ENCODE measurements at places on chromosomes 12 and 14.

DNA sequence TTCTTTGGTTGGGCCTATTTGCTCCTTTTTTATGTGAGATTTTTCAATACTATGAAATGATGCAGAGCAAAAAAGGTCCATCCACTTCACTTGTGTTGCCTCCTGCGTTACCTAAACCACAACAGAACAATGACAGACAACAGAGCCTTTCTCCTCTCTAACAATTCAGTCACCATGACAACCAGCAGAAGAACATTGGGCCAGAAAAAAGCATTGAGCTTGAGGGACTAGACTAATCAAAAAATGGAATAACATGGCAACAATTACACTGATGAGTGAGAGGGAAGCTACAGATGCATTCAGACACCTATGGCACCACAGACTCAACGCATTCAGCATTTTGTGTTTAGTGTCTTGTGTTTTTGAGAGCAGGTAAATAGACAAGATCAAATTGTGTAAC, 44.6 kb upstream of the PTCSC3 start:
- no peak for DNase-seq

DNA sequence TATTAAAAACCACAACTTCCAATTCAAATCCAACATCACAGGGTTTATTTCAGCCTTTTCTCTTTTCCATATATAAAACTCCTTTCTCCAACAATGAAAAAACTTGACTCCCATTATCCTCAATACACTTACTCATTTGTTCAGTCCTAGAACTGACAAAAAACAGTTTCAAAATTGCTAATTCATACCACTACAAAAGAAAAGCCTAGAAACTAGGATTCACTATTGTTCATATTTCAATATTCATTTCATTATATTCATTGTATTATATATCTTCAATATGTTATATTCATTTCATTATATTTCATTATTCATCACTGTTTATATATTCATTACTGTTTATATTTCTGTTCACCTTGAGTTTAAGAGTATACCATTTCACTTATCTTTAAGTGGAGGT, 85.8 kb downstream of the NUMB start:
- DNase-seq, result no peak

DNA sequence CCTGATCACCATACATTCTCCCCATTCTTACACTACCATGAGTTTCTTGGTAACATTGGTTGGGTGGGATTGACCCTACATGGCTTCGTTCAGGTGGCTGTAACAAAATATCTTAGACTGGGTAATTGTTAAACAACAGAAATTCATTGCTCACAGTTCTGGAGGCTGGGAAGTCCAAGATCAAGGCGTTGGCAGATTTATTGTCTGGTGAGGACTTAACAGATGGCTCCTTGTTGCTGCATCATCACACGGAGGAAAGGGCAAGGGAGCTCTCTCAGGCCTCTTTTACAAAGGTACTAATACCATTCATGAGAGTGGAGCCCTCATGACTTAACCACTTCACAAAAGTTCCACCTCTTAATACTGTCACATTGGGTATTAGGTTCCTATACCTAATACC, 116.7 kb upstream of the EGLN3 start:
- DNase-seq, result no peak

DNA sequence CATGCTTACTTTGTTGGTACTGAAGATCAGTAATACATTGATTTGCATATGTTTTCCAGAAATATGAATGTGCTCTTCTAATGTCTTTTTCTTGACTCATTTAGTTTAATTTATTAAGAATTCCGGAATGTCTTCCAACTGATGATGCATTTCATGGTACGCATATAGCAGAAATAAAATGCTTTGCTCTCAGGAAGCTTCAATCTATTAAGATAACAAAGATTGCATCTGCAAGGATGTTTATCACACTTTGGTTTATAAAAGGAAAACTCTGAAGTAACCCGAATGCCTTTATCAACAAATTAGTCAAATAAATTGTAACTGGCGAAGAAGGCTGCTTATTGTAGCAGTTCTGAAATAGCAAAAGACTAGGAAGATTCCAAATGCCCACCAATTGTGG, 166.4 kb upstream of the LMNTD1 start:
- DNase-seq, result no peak

DNA sequence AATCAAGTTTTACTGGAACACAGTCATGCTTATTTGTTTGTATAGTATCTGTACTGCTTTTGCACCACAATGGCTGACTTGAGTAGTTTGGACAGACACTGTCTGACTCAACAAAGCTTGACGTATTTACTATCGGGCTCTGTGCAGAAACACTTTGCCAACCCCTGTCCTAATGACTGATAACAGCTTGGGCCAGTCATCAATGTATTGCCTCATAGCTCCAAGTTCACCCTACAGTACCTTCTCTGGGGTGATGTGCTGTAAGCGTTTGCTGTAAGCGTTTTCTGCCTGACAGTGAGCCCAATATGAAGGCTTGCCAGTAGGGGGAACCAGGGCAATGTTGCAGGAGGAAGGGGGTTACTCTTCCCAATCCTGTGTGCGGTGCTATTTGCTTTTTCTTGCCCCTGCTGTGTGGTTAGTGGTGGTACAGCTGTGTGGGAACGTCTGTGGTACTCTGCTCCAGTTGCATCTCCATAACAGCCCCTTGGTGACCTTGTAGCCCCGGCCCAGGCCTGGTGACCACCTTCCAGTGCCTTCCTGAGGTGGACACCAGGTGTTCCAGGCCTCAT, 5.4 kb upstream of the CCDC177 start:
- peak; percentile 98 for DNase-seq

GRCh38 chr12:23423796-23424195, 525.7 kb downstream of the SOX5 start:
- no peak for DNase-seq

- no peak for DNase-seq
Measured at GRCh38 chr14:90671382-90672234, 144.6 kb downstream of the TTC7B start.

- DNase-seq, result no peak
Measured at GRCh38 chr12:117111386-117111785, 12.2 kb upstream of the TESC start.

DNA sequence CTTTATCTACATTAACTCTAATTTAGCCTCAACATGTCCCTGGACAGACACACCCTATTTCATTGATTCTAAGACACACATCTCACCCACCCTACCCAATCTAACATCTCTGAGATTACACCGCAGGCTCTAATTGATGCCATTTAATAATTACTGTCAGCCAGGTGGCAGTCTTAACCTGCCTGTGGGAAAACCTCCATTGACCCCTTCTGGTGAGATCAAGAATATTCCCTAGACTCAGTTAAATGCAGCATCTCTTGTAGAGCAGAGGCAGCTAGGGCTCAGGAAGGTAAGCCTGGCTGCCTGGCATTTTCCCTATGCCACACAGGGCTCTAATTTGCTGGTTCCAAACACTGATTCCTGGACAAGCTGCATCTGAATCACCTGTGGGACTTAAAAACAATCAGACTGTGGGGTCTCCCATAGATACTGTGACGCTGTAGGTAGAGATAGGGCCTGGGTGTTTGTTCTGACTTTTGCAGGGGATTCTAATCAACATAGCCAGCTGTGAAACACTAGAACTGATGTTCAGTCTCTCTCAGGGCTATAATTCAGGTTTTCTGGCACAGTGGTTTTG, 14.3 kb downstream of the MCRS1 start:
- DNase-seq, result peak; percentile 33

DNA sequence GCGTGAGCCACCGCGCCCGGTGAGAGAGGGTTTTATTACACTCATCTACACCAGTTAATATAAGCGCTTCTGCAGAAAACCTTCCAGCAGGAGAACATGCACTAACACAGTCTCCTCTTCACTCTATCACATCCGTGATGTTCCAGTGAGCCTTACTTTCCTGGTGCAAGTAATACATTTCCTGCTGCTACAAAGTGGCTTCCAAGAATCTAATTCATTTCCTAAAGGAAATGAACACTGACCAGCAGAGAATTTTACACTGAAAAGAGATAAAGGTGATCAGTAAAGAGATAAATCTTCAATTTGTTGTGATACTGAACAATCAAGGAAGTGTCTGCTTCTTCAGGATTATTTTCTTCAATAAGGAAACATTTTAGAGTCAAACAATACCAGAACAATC, 39.5 kb downstream of the ZFYVE21 start:
- no peak for DNase-seq

DNA sequence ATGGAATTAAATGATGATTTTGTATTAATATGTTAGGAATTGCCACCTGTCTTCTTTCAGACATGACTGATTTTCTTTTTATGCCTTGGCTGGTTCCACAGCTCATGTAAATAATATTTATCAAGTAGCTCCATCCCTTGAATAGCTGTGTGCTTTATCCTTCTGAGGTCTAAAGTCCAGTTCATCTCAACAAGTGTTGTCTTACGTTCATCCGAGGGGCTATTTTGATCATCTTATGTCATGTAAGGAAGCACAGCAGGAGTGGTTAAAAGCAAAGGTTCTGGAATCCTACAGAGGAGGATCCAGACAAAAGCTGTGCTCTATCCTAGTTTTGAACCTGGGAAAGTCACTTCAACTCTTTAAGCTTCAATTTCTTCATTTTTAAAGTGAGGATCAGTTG, 123.7 kb upstream of the ATP2B1 start:
- no peak for DNase-seq

GRCh38 chr14:58138714-58139482, 13.1 kb downstream of the ARMH4 start:
- DNase-seq, result no peak

DNA sequence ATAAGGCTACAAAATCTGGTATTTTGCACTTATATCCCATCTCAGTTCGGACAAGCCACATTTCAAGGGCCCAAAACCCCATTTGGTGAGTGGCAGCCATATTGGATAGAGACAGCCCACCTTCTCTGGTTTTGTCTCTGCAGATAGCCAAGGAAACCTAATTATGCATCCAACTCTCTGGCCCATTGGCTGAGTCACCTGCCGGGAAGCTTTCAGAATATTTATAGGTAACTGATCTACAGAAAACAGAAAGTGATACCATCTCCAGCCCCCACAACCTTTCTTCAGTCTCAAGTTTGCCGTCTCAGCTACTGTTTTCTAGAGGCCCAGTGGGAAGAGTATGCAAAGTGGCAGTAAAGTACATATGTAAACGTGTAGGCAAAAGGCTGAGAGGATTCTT, 33.7 kb upstream of the PPP1CC start:
- DNase-seq, result no peak

- peak; percentile 24 for DNase-seq
Measured at GRCh38 chr14:23286902-23287479, 1.1 kb upstream of the HOMEZ start.

GRCh38 chr12:57235728-57236131, 6.2 kb downstream of the SHMT2 start:
- DNase-seq, result no peak

DNA sequence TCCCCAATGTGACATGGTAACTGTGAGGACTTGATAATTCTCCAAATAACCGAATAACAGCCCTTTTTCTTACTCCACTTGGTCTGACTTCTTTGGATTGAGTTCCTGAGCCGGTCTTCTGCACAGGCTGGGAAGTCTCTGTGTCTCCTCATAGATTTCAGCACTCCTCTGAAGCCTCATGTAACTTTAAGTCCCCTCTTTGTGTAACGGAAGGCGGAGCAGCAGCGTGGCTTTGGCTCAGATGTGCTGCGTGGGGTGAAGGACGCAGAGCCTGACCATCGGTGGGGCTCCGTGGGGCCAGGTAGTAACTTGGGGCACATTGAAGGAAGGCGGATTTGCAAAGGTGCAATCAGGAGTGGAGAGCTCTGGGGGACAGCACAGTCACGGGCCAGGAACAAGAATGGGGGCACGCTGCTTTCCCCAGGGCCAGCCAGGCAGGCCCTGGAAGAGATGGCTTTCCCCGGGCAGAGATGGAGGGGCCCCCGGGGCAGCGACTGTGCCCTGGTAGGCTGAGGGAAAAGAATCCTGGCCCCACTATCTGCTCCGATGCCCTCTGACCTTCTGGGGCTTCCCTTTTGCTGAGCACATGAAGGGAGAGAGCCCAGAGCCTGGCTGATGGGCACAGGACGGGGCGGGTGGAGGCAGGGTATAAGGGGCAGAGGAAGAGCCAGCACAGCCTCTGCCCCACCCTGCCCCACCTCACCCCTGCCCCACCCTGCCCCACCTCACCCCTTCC, 56.9 kb downstream of the ADGRD1 start:
- no peak for DNase-seq

- peak; percentile 94 for DNase-seq
Measured at GRCh38 chr14:86799244-86799647, 1193.7 kb downstream of the GALC start.

GRCh38 chr12:30134229-30134628, 350.5 kb upstream of the TMTC1 start:
- DNase-seq, result no peak

DNA sequence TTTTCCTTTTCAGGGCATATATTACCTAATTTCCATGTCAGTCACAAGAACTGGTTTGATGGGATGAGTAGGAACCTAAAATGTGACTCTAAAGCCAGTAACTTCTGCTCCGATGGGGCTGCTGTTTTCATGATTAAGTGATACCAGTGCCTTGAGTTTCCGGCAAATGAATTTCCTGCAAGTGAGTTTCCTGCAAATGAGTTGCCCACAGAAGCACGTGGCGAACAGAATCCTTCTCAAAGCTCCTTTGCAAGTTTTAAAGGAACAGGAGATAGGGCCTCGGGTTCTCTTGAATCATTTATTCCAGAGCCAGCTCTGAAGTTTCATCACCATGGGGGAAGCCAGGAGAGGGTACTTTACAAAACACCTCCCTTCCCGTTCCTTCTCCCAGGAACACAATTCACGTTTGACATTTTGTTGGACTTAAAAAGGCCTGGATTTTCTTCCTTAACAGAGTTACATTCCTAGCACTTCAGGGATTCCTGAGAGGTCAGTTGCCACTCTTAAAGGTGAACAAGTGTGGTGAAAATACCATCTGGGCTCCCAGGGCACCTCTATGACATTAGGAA, 2.2 kb upstream of the PPTC7 start:
- peak; percentile 59 for DNase-seq

- DNase-seq, result peak; percentile 44
Measured at GRCh38 chr14:52844262-52845060, 53.1 kb upstream of the GNPNAT1 start.

Data from cardiac fibroblast (primary cell).